ENCODE measurements at places on chromosomes 2 and 18.

DNA sequence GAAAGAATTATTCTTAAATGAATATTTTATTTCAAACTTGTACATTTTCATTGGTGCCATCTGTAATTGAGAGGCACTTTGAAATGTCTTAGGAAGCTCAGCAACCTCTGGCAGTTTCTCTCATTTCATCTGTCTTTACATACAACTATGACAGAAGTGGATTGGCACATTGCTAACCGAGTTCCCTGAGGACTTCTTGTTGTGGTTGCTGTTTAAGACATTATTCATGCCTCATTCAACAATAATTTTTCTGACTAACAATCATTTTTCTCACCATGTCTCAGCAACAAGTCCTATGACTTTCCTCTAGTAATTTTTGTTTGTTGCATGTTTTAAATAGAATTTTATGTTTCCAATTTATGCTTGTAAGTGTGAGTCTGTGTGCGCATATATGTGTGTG, 284.0 kb upstream of the CWC22 start:
- no peak for DNase-seq

DNA sequence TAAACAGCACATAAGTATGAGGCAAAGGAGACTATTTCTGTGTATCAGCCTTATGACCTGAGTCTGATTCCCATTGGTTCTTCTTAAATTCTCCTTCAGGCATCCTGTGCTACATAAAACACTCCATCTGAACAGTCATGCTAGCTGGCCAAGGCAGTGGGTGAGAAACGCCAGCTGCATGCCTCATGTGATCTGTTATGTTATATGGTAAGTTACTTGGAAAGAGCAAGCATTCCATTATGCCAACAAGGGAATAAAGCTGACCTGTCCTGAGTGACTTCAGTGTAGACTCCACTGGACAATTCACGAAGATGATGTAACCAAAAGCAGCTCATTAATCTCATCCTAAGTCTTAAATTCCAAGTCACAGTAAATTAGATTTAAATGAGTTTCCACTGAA, 216.5 kb upstream of the FN1 start:
- no peak for DNase-seq

DNA sequence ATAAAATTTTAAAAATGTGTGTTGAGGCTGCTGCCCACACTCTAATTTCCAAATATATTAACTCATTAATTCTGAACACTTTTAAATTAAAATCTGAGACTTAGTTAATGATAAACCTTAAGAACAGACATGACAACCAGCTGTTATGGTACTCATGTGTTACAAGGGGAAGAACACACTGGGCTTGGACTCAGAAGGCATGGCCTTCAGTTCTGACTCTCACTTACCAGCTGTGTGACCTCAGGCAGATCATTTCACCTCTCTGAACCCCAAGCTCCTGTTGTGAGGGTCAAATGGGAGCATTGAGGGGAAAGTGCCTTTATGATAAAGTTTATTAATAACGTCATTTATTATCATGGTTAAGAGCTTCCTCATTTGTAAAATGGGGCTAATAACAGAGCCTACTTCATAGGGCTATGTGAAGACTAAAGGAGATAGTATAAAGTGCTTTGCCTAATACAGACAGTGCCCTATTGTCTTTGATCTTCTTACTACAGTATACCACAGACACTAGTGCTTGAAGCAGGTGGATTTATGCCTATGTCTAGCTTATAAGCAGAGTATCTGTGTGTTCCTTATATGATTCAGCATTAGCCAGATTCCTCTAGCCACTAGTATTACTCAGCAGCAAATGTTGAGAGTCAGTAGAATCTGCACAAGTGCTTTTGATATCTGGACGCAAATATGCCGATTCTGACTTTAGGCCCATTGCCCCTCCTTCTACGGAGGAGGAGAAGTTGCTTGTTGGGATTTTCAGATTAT, 99.6 kb downstream of the SGPP2 start:
- DNase-seq: no peak

DNA sequence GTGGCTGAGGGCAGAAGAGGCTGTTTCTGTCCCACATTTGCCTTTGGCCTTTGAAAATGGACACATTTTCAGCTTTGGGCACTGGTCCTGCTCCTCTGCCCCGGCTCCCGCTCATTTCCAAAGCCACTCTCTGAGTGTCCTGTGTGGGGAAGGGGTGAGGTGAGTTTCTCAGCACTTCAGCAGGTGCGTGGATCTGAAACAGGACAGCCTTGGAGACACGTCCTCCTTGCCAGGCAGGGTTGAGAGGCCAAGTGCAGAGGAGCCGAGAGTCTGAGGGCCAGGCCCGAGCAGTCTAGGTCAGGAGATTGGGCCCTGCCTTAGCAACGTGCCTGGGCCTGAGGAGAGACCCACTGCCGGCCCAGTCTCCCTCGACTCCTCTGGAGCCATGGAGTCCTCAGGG, 21.9 kb upstream of the ALPI start:
- DNase-seq: no peak

- no peak for DNase-seq
These were observed 16.3 kb downstream of the GKN2 start for GRCh38 chr2:68936427-68936826.

DNA sequence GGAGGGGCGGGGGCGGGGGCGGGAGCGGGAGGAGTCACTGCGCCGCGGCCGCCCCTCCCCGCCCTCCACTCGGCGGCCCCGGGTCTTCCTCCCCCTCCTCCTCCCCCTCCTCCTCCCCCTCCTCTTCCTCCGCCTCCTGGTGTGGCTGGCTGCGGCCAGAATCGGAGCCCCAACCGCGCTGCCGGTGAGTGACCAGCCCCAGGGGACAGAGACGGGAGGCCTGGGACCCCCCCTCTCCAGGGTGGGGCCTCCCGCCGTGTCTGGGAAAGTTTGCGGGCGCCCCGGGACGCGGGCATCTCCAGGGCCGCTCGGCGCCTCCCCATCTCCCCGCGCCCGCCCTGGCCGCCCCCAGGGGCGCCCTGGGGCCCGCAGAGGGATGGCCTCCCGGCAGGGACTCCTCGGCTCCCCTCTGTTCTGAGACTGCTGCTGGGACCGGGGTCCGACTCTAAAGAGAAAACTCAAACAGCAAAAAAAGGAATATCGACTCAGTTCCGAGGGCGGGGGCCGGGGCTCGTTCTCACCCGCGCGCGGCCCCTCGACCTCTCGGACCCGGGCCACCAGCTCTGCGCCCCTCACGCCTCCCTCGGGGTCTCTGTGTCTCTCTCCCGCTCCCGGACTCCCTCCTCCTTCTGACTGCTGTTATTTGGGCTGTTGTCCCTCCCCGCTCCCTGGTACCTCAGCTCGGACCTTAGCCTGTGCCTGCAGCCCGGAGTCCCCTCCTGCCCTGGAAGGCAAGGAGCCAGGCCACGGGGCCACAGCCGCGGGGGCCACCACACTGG, at the start of gene STON1:
Gene STON1 (plus strand): TSS at position 122 of the 779 bp plus-strand sequence. CDS start 50,480 bp downstream, outside the sequence.
- peak; percentile 17 for DNase-seq

GRCh38 chr2:180191432-180192124, 184.5 kb upstream of the CWC22 start:
- no peak for DNase-seq

DNA sequence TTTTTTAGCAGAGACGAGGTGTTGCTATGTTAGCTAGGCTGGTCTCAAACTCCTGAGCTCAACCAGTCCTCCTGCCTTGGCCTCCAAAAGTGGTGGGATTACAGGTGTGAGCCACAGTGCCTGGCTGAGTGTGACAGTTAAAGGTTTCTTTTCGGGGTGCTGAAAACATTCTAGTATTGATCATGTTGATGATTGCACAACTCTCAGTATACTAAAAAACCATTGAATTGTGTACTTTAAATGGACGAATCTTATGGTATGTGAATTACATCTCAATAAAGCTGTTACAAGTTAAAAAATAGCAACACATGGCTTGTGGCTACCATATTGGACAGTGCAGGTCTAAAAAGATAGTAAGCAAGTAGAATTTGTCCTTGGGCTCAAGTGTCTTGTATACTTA, 22.3 kb downstream of the PAPOLG start:
- no peak for DNase-seq

DNA sequence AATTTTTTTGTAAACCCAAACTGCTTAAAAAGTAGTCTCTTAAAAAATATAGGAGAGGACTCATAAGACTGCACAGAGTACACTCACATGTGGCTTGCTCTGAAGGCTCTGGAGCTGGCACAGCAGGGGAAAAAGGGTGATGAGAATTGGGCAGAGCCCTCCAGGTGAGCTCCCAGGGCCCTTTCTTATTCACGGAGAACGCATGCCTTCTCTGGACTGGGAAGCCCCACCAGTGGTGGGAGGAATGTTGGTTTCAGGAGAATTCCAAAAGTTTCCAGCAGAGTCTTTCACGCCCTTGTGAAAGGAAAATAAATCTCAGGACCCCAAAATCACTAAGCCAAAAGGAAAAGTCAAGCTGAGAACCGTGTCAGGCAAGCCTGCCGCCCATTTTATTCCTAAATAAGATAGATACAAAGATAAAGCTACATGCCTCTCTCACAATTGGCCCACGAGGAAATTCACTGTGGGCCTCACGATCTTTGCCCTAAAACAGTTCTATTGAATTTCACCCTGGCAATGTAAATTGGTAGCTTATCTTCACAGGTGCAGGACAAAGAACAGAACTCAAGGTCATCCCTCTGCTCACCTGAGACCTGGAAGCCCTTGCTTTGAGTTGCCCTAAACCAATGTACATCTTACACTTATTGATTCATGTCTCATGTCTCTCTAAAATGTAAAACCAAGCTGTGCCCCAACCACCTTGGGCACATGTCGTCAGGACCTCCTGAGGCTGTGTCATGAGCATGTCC, 15.5 kb upstream of the MC5R start:
- no peak for DNase-seq

DNA sequence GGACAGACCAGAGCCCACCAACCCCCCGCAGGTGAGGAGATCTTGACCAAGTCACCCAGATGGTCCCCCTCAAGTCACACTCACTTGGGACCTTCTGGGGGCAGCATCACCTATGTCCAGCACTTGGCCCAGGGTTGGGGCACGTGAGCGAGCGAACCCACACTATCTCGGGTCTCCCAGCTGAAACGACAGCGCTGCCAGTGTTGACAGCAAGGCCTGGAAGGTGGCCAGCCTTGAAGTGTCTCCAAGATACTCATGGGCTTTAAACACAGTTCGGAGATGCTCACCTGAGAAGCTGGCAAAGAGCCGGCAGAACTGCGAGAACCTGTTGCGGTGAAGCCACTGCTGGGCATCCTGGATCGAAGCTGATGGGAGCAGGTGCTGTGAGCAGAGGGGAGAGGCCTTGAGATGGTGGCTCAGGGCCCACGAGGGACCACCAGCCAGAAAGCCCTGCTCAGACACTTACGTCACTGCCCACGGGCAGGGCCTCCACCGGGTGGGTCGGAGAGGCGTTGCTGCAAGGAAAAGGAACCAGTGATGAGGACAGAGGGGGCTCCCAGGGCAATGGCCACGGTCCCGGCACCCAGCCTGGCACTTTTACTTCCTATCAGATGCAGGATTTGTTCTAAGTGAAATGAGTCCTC, 47.5 kb downstream of the TFCP2L1 start:
- DNase-seq: no peak

- DNase-seq: no peak
These were observed 2.4 kb downstream of the POU3F3 start for GRCh38 chr2:104856086-104856972.

- DNase-seq: no peak
These were observed 51.5 kb upstream of the CNGA3 start for GRCh38 chr2:98294711-98295110.

DNA sequence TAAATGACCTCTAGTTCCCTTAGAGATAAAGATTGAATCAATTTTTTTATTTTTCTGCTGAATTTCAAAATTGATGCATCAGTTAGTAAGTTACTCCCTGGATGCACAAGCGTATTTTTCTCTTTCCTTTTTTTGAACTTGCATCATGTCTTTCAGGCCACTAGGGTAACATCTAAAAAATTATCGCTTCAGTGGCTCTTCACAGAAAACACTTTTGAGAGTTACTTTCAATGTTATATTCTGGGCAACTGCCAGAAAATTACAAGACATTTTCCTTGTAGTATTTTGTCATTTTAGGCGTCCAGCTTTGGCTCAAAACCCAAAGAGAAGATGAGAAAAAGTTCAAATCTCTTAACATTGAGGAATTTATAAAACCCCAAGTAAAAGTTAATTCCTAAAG, 59.8 kb downstream of the DSEL start:
- DNase-seq: no peak

GRCh38 chr18:59387687-59388565, 28.9 kb upstream of the LMAN1 start:
- no peak for DNase-seq

- peak; percentile 69 for DNase-seq
These were observed 58.1 kb downstream of the AGAP1 start for GRCh38 chr2:235551965-235552364.

GRCh38 chr18:31624892-31625640, 33.4 kb downstream of the TTR start:
- DNase-seq: no peak
